ENCODE measurements at places on chromosomes 6 and 20. TPM values are rescaled to one million over a fixed set of nuclear protein-coding genes. Genes with fewer than 3 reads are reported as not detected.

TCF15 gene
- total RNA-seq, result 19.7 TPM

OPN5 gene
- total RNA-seq, result not detected

ACSS1 gene
- not detected for total RNA-seq

SALL4 gene
- 41.0 TPM for total RNA-seq

PLN gene
- not detected for total RNA-seq

TSPYL4 gene
- 81.3 TPM for total RNA-seq

CDKAL1 gene
- total RNA-seq, result 24.8 TPM

DDR1 gene
- 120 TPM for total RNA-seq

DNA sequence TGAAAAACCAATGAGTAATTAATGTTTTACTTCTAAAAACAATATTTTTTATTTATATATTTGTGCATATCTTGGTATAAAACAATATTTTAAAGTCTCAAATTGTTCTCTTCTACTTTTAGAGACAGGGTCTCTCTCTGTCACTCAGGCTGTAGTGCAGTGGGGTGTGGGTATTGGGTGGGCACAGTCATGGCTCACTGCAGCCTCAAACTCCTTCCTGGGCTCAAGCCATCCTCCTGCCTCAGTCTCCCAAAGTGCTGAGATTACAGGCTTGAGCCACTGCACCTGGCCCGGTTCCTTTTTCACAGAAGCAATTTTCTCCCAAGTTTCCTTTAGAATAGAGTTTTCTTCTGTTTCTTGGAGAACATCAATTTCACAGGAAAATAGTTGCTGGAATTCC, 102.8 kb downstream of the TMEM242 start:
- peaks cover 23% of the 10 kb centered on the region for H3K4me1 ChIP-seq
- no peak overlapping the region for H3K27ac ChIP-seq
- H3K27me3 ChIP-seq, result peaks cover 23% of the 10 kb centered on the region
- no peak overlapping the region for H3K4me3 ChIP-seq

GRCh38 chr6:117448732-117449485, 23.2 kb upstream of the ROS1 start:
- no peaks in the 10 kb centered on the region for H3K36me3 ChIP-seq
- no peak overlapping the region for H3K27ac ChIP-seq
- peaks cover 8% of the 10 kb centered on the region for H3K4me1 ChIP-seq
- no peak overlapping the region for H3K4me3 ChIP-seq

GRCh38 chr6:7087491-7087979, 20.2 kb upstream of the RREB1 start:
- H3K27me3 ChIP-seq, result peaks cover 3% of the 10 kb centered on the region
- H3K27ac ChIP-seq, result no peak overlapping the region
- peaks cover 12% of the 10 kb centered on the region for H3K4me1 ChIP-seq
- no peak for DNase-seq
- H3K36me3 ChIP-seq, result no peaks in the 10 kb centered on the region

DNA sequence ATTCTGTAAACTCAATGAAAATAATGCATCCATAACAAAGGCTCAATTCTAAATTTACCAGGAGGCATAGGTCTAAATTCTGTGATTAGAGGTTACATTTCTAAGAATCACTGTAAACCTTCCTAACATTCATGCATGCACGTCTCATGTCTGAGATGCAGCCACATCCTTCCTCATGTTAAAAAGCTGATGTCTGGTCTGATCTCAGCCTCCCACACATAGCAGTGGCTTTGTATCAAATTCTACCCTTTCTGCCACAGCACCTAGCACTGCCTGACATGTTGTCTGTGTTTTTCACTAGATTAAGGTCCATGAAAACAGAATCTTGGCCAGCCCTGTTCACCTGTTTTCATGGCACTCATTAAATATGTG, 171.1 kb downstream of the WDR27 start:
- no peak overlapping the region for H3K27ac ChIP-seq
- H3K4me1 ChIP-seq, result no peaks in the 10 kb centered on the region
- H3K27me3 ChIP-seq, result no peaks in the 10 kb centered on the region
- no peak for DNase-seq
- H3K36me3 ChIP-seq, result peaks cover 9% of the 10 kb centered on the region

DNA sequence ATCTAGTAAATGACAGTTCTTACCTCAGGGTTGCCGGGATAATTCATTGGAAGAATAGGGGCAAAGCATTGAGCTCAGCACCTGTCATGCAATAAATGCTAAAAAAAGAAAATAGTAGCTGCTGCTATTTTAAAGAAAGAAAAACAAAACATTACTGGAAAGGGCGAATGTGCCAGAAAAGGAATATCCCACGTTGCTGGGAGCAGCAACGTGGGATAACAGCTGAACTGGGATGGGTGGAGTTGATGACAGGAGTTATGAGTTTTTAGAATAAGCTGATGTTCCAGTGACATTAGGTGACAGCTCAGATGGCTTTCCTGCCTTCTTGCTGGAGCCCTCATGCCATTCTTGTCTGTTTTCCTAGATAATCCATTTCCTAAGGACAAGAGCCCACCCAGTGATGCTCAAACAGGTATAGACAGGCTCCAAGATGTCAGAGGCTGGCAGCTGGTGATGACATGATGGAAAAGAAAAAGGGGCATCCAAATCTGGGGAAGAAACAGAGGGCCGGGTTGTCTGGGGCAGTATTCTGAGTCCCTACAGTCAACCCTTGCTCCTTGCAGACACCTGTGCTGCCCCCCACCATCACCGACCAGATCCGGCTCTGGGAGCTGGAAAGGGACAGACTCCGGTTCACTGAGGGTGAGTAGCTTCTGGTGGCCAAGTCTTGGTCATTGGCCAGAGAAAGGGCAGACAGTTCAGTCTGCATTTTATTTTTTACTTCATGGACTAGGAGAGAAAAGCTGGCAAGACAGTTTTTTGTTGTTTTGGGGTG, 1.1 kb upstream of the VARS2 start:
- H3K27me3 ChIP-seq, result peaks cover 10% of the 10 kb centered on the region
- H3K36me3 ChIP-seq, result peaks cover 8% of the 10 kb centered on the region
- peak overlapping the region; percentile 4 for H3K27ac ChIP-seq
- peak overlapping the region; percentile 80 for H3K4me3 ChIP-seq
- peaks cover 14% of the 10 kb centered on the region for H3K4me1 ChIP-seq

DNA sequence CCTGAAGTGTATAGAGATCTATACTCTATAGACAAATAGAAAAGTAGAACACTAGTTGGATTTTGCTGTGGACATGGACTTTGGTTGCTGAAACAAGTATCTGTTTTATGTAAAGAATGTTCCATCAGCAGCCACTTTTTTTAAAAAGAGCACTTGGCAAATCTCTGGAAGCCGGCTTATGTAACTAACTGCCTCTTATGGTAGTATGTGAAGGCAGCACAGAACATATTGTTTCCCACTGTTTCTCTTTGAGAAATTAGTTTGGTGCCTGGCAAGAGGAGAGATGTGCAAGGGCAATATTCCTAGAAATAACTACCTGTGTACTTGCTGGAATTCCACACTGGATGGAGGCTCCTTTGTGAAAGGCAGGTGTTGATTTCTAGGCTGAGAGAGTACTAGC, 242.3 kb upstream of the PREP start:
- H3K27me3 ChIP-seq, result no peaks in the 10 kb centered on the region
- no peaks in the 10 kb centered on the region for H3K4me1 ChIP-seq
- no peak overlapping the region for H3K27ac ChIP-seq
- no peak overlapping the region for H3K4me3 ChIP-seq
